ENCODE measurements at places on chromosomes 5 and 9.

- peak; percentile 13 for DNase-seq
These were observed 10.6 kb upstream of the F2RL1 start for GRCh38 chr5:76808141-76808691.

GRCh38 chr9:115746496-115746895 lies 407.1 kb upstream of the PAPPA start:
- no peak for DNase-seq

DNA sequence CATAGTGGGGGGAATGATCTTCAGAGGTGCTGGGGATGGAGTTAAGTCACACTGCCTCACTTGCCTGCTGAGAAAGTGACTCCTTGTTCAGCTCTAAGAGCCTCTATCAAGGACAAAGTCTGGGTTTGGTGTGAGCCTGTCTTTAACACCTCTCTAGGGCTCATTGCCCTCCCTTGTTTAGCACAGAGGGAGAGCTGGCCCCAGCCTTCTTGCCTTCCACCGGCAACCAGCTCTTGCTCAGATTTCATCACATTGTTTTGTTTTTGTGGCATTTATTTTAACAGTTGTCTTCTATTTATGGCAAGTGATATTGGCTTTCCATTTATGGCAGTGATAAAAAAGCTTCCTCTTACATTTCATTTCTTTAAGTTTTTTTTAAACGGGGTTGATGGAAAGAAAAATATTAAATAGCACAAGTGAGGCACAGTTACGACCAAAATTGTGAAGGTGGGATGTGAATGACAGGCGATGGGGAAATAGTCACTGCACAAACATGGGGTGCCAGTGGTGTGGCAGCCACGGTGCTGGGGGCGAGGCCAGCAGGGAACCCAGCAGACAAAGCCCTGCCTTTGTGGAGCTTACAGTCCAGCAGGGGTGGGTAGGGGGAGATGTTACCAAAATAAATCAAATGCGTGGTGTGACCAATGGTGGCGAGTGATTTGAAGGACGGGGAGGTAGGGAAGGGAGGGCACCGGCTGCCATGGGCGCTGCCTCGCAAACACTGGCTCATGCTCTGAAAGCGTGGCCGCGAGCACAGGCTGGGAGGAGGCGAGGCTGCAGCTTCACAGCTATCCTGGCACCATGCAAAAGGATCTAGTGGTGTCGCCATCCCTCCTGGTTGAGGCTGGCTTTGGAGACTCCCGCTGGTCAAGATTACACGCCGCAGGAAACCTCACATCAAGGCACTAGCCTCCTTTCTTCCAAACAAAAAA lies 21.2 kb upstream of the UNC5A start:
- no peak for DNase-seq

DNA sequence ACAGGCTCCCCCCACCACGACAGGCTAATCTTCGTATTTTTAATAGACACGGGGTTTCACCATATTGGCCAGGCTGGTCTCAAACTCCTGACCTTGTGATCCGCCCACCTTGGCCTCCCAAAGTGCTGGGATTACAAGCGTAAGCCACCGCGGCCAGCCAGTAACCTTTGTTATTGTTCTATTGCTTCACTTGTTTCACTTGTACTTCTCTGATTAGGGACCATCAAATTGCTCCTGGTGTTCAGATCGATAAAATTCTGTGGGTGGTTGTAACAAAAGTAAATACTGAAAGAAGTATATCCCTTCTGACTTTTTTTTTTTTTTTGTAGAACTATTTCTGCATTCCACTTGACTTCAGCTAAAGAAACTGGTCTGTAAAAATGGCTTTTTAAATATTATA lies 445.5 kb upstream of the CDH10 start:
- no peak for DNase-seq

Data from amygdala (tissue), 56 donors.